Putamen (tissue), 1 donor: ENCODE measurements at places on chromosomes 4 and X.

DNA sequence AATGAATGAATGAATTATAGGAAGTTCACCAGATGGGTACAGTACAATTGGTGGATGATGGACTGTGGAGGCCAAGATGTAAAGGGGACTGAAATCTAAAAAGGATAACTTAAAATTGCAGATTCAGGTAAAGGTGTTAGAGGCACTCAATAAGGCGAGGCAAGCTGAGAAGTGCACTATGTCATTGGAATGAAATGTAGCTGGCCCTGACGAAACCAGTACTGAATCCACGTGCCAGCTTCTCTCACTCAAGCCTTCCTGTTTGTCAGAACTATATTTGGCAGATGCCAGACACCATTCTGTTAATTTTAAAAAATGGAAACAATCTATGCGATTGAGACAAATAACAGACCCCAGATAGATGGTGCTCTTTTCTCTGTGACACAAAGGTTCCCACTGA is 1039.1 kb upstream of the TENM3 start:
- DNase-seq = no peak

DNA sequence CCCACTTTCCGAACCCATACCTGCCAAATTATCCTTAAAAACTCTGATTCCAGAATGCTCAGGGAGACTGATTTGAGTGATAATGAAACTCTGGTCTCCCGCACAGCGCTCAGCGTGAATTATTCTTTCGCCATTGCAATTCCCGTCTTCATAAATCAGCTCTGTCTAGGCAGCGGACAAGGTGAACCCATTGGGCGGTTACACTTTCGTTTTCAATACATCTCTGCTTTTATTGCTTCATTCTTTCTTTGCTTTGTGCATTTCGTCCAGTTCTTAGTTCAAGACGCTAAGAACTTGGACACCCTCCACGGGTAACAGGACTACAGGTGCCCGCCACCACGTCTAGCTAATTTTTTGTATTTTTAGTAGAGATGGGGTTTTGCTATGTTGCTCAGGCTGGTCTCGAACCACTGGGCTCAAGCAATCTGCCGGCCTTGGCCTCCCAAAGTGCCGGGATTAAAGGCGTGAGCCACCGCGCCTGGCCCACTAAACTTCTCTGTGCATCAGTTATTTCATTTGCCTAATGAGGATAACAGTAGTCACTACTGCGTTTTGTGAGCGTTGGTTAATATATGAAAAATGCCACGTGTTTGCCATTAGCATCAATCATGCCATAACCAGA is 936 bp upstream of the PGK1 start:
- DNase-seq = no peak

DNA sequence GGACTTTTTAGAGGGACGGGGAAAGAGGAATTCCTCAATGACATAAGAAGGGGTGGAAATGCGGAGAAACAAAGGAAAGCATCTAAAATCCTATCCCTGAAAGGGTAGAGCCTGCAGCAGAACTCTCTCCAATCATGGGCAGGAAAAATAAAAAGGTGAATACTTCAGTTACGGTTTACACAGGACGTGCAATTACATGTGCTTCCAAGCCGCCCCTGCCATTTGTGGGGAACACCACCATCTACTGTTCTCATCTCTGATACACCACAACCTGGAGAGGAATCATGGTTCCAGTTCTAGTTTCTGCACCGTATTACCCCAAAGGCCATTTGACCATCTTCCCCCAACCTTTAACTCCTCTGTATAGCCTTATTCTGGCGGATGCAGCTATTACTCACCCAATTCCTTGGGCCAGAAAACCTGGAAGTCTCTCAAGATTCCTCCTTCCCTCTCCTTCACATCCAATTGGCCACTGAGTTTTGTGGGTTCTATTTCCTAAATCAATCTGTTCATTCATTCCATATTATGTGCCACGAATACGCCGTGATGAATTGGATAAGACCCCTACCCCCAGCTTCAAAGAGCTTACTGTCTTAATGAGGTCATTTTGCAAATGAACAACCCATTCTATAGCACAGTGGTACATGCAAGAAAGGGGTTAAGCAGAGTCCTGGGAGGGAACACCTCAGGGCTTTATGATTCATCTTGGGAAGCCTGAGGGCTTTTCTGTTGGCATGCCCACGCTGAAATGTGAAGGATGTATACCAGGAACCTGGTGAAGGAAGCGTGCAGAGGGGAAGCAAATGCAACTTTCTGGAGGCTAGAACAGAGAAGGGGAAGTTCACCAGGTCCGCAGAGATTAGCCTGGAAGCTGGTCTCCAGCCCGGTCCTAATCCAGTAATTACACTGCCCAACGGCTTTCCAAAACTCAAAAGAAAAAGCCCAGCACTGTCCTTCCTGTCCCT is 1.4 kb upstream of the MSL3 start:
- DNase-seq = no peak

GRCh38 chr4:100823993-100824323 is 306.1 kb upstream of the EMCN start:
- DNase-seq = no peak

GRCh38 chr4:112520598-112521122 is 4.7 kb upstream of the NEUROG2 start:
- DNase-seq = no peak

DNA sequence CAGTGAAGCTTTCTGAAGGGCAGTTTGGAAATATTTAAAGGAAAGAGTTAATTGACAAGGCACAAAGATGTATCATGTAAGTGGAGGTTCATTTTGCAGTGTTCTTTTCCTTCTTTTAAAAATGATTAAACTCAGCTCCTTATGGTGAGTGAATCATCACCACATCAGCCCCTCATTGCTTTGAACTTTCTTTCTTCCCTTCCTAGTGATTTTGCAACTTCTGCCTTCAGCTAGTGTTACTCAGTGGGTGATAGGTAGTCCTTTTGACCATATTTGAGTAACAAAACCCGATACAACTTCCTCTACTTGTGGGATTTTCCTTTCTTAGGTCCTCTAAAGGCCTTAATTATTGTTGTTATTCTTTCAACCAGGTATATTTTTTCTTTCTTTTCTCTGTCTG is 8.2 kb downstream of the ZCCHC4 start:
- DNase-seq = no peak

DNA sequence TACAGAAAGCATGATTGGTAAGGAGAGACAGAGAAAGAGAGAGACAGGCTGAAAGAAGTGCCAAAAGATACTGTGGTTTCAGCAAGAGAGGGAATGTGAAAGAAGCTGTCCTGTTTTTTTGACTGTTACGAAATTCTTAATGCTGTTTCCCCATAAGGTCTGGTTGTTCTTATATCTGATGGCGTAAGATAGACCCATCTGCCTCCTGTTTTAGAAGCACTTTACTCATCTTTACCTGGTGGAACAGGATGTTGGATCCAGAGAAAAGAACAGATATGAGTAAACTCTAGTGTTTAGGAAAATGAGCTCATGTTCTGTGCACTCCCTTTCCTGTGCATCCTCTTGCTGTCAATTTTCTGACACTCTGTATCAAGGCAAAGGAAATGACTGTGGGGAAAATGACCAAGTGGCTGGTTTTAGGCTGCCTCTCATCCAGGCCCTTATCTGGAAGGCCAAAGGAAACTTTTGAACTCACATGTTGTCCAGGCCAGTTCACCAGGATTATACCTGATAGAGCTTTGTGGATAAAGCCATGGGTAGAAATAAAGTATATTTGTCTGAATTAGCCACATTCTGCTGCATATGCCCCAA is 311.7 kb upstream of the HTR2C start:
- no peak for DNase-seq
